ENCODE measurements at places on chromosomes 4 and X.

DNA sequence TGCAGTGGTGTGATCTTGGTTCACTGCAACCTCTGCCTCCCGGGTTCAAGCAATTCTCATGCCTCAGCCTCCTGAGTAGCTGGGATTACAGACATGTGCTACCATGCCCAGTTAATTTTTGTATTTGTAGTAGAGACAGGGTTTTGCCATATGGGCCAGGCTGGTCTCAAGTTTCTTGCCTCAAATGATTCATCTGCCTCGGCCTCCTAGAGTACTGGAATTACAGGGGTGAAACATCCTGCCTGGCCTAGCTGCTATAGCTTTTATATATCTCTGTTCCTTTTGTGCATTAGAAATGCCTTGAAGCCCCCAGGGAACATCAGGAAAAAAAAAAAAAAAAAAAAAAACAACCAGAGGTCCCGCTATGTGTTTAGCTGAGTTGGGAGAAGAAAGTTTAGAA lies 34.8 kb downstream of the UBE2K start:
- no peak for DNase-seq

DNA sequence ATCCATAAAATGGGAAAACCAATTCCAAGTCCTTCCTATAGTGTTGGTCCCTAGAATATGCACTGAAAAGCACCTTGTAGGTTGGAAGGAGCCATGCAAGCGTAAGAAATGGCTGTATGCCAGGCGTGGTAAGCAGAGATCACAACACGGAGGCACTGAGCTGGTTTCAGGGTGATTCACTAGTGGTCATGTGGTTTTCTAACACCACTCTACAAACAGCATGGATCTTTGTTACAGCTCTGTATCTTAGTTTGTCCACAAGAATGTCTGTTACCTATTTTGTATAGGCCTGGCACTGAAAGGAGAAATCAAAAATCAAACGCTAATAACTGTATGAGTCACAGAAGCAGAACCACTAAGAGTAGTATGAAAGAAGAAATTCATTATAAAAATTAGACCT lies 71.9 kb downstream of the MAGEB17 start:
- no peak for DNase-seq

DNA sequence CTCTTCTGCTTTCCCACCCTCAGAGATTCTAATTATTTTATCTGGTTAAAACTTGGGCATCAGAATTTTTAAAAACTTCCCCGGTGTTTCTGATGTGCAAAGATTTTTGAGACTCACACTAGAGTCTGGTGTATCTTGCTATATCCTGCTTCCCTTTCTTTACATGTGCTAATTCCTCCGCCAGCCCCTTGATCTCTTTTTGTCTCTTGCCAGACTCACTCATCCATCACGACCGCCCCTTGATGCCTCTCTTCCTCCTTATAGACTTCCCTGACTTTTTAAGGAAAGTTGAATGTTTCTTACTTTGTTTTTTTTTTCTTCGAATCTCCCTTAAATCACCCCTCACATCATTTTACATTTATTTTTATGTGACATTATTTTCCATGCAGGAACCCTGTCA lies 274.9 kb upstream of the PITX2 start:
- no peak for DNase-seq

GRCh38 chr4:80461412-80461811 lies 125.9 kb downstream of the CFAP299 start:
- DNase-seq: no peak

GRCh38 chrX:9676306-9676705 lies 89.3 kb downstream of the GPR143 start:
- no peak for DNase-seq

DNA sequence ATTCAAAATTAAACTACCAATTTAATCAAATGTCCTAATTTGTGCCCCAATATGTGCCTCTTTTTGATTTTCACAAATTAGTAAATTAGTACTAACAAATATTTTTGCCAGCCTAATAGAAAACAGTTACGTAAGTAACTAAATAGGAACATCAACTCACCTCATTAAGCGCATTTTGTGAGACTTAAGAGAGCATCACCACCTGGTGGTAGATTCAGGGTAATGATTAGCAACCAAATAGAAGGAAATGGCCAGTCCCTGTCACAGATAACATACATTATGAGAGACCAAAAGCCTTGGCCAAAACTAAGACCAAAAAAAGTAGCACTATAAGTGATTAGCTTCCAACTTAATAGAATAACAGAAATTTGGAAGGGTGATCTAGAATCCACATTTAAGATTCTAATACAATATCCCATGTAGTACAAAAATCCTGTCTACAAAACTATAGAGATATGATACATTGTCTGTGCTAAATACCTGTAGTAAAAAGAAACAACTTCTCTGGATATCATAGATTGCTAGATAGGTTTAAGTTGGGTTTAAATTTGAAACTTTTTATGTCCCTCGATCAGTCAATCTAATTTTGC lies 46.7 kb downstream of the C4orf46 start:
- DNase-seq: peak; percentile 42

All from NCI-H526 treated with DMSO at 0.1 percent for 48 hours (cell line).